ENCODE measurements at places on chromosomes 7 and 10. TPM values are rescaled to one million over a fixed set of nuclear protein-coding genes. Genes with fewer than 3 reads are reported as not detected.

Gene GRID2IP
- 1.3 TPM for total RNA-seq

Gene HECW1
- total RNA-seq = 107 TPM

Gene ITIH5
- 12.2 TPM for total RNA-seq

Gene NPC1L1
- not detected for total RNA-seq

Gene COL13A1
- 5.0 TPM for total RNA-seq

Gene INMT
- not detected for total RNA-seq

Gene HGF
- 8.8 TPM for total RNA-seq

Gene HOXA9
- total RNA-seq = not detected

Gene SUGCT
- total RNA-seq = 1.9 TPM
